Mesothelial cell of epicardium (in vitro differentiated cells): ENCODE measurements at places on chromosomes 6 and 20. TPM values are rescaled to one million over a fixed set of nuclear protein-coding genes. Genes with fewer than 3 reads are reported as not detected.

GRCh38 chr6:17932330-17932852 is 55.0 kb downstream of the KIF13A start:
- no peak for DNase-seq
- peaks cover 74% of the 10 kb centered on the region for H3K4me1 ChIP-seq
- H3K27ac ChIP-seq: peak overlapping the region; percentile 68
- no peak overlapping the region for H3K4me3 ChIP-seq
- H3K36me3 ChIP-seq: no peaks in the 10 kb centered on the region
- no peaks in the 10 kb centered on the region for H3K27me3 ChIP-seq

- no peaks in the 10 kb centered on the region for H3K36me3 ChIP-seq
- DNase-seq: no peak
- H3K27me3 ChIP-seq: peaks cover 3% of the 10 kb centered on the region
- H3K4me1 ChIP-seq: peaks cover 12% of the 10 kb centered on the region
- no peak overlapping the region for H3K27ac ChIP-seq
These were observed 36.3 kb upstream of the SIRPA start for GRCh38 chr20:1858871-1859270.

GRCh38 chr6:97067045-97067444 is 142.5 kb downstream of the KLHL32 start:
- no peaks in the 10 kb centered on the region for H3K36me3 ChIP-seq
- H3K4me3 ChIP-seq: no peak overlapping the region
- peaks cover 12% of the 10 kb centered on the region for H3K4me1 ChIP-seq
- no peaks in the 10 kb centered on the region for H3K27me3 ChIP-seq
- no peak overlapping the region for H3K27ac ChIP-seq

DNA sequence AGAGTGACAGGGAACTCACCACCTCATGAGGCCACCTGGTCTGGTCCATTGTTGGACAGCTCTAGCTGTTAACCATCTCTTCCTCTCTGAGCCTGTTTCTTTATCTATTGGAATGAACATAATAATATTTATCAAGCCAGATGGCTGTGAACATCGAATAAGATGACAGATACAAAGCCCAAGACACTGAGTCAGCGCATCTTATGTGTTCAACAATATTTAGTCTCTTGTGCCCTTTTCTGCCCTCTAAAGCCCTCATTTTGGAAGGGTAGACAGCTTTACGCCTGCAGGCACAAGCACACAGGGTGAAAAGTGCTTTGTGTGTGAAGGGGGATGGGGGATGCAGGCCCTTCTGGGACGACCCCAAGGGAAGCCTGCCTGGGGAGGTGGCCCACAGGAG is 164.0 kb downstream of the GRM4 start:
- no peak for DNase-seq
- H3K27ac ChIP-seq: no peak overlapping the region
- no peak overlapping the region for H3K4me3 ChIP-seq

DNA sequence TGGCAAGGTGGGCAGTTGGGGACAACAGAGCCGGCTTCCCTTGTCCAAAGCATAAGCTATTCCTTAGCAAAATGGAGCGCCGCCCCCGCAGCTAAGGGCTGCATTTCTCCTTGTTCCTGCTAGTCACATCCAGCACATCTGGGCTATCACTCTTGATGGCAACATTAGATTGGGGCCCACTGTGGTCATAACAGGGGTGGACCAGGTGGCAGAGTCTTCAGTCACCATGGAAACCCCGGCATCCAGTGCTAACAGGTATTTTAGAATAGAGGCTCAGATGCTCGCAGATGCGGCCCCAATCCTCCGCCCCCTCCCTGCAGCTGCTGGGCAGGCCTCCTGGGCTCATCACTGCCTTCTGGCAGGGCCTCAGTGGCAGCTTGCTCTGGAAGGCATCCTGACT is 168.2 kb upstream of the PROKR2 start:
- H3K27ac ChIP-seq: no peak overlapping the region
- H3K4me1 ChIP-seq: peaks cover 2% of the 10 kb centered on the region
- peaks cover 62% of the 10 kb centered on the region for H3K27me3 ChIP-seq
- no peak for DNase-seq
- no peaks in the 10 kb centered on the region for H3K36me3 ChIP-seq
- no peak overlapping the region for H3K4me3 ChIP-seq

- no peak overlapping the region for H3K4me3 ChIP-seq
- H3K36me3 ChIP-seq: peaks cover 11% of the 10 kb centered on the region
- no peak for DNase-seq
- no peaks in the 10 kb centered on the region for H3K27me3 ChIP-seq
These were observed 38.5 kb downstream of the PANK2 start for GRCh38 chr20:3927486-3928291.

DNA sequence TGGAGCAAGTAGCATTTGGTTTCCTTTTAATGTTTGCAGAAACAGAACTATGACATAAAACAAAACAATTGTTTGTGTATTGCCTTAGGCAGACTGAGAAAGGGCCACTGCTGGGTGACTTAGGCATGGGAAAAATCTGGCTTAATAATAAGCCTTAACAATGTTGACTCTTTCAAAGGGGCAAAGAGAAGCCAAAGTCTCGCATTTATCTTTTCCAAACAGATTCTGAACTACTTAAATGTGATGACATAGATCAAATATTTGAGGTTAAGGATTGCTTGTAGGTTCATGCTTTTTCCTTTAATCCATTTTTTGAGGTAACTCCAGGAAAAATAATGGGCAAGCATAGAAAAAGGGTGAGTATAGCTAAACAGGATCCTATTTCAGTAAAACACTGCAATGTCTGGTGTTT is 39.6 kb downstream of the ADAT2 start:
- DNase-seq: no peak
- H3K36me3 ChIP-seq: no peaks in the 10 kb centered on the region
- H3K27ac ChIP-seq: no peak overlapping the region
- H3K4me3 ChIP-seq: no peak overlapping the region
- no peaks in the 10 kb centered on the region for H3K27me3 ChIP-seq

DNA sequence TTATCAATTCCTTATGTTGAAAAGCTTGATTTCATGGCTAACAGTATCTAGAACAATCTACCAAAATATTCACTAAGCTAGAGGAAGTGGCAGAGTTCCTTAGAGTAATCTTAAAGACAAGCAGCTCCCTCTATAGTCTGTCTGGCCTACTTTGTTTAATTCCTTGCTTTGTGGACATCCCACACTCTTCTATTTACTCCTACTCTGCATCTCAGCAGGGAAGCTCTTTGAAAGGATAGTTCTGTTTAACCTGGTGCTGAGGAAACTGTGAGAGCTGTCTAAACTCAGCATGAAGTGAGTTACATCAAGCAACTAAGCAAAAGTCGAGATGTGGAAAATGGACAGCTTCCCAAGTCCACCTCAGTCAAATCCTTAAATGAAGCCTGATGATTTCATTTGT is 4.3 kb downstream of the REV3L start:
- peak overlapping the region; percentile 75 for H3K27ac ChIP-seq
- DNase-seq: no peak
- H3K4me1 ChIP-seq: peaks cover 33% of the 10 kb centered on the region
- H3K36me3 ChIP-seq: no peaks in the 10 kb centered on the region
- no peak overlapping the region for H3K4me3 ChIP-seq

- H3K36me3 ChIP-seq: no peaks in the 10 kb centered on the region
- peaks cover 18% of the 10 kb centered on the region for H3K4me1 ChIP-seq
- H3K27me3 ChIP-seq: peaks cover 92% of the 10 kb centered on the region
- no peak overlapping the region for H3K27ac ChIP-seq
These were observed 296.6 kb downstream of the PHACTR1 start for GRCh38 chr6:13012977-13013680.

DNA sequence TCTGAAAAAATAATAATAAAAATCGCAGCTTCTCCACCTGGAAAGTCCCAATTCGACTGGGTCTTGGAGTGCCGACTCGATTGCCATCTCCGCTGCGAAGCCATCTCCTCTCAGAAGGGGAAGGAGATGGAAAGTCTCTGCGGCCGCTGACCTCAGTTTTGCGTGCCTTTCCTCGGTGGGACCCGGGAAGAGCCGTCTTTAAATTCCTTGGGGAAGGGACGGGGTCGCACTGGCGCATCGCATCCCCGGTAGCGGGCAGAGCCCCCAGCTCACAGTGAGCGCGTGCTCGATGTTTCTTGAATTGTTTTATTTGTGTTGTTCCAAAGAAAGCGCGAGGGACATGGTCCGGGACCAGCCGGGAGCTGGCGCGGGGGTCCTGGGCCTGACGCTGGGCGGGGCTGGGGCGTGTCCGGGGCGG is 270 bp upstream of the TIAM2 start:
- H3K4me1 ChIP-seq: peaks cover 11% of the 10 kb centered on the region
- H3K27ac ChIP-seq: peak overlapping the region; percentile 53
- no peak for DNase-seq
- H3K36me3 ChIP-seq: peaks cover 3% of the 10 kb centered on the region

DNA sequence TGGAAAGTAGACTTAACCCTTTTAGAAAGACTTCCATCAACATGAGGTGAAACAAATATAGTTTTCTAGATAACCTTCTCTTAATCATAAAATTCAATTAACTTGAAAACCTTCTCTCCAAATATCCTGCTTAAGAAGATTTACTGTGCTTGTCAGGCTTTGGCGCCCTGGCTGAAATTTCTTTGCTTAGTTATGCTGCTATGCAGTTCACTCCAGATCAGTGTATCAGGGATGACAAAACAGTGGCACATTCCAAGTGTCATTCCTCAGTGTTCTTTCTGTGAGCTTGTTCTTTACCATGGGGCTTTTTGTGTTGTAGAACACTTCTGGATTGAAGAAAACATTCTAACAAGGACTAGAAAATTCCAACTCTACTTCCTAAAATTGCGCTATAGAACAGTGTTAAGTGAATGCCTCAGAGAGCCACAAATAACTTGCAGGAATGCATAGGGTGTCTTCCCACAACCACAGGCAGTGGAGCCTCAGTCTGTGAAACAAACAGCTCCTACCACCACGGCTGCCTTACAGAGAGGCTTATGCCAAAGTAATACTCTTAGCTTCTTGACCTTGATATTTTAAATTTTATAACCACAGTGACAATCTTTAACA is 443.6 kb downstream of the CDC5L start:
- H3K4me3 ChIP-seq: no peak overlapping the region
- no peak for DNase-seq
- H3K27me3 ChIP-seq: no peaks in the 10 kb centered on the region

GRCh38 chr6:135014353-135014832 is 40.2 kb downstream of the HBS1L start:
- DNase-seq: no peak
- peaks cover 1% of the 10 kb centered on the region for H3K36me3 ChIP-seq
- no peak overlapping the region for H3K4me3 ChIP-seq
- H3K4me1 ChIP-seq: no peaks in the 10 kb centered on the region
- no peaks in the 10 kb centered on the region for H3K27me3 ChIP-seq
- no peak overlapping the region for H3K27ac ChIP-seq

GRCh38 chr20:61694682-61695081 is 371.0 kb downstream of the TAF4 start:
- peaks cover 22% of the 10 kb centered on the region for H3K27me3 ChIP-seq
- no peaks in the 10 kb centered on the region for H3K4me1 ChIP-seq
- H3K4me3 ChIP-seq: no peak overlapping the region
- no peak for DNase-seq
- no peaks in the 10 kb centered on the region for H3K36me3 ChIP-seq
- H3K27ac ChIP-seq: no peak overlapping the region

GRCh38 chr20:24770628-24771541 is 178.2 kb upstream of the CST7 start:
- no peaks in the 10 kb centered on the region for H3K36me3 ChIP-seq
- no peak for DNase-seq
- peaks cover 9% of the 10 kb centered on the region for H3K4me1 ChIP-seq

GRCh38 chr6:10421921-10422736 is 7.3 kb upstream of the TFAP2A start:
- H3K36me3 ChIP-seq: no peaks in the 10 kb centered on the region
- H3K27ac ChIP-seq: no peak overlapping the region
- H3K4me3 ChIP-seq: no peak overlapping the region

DNA sequence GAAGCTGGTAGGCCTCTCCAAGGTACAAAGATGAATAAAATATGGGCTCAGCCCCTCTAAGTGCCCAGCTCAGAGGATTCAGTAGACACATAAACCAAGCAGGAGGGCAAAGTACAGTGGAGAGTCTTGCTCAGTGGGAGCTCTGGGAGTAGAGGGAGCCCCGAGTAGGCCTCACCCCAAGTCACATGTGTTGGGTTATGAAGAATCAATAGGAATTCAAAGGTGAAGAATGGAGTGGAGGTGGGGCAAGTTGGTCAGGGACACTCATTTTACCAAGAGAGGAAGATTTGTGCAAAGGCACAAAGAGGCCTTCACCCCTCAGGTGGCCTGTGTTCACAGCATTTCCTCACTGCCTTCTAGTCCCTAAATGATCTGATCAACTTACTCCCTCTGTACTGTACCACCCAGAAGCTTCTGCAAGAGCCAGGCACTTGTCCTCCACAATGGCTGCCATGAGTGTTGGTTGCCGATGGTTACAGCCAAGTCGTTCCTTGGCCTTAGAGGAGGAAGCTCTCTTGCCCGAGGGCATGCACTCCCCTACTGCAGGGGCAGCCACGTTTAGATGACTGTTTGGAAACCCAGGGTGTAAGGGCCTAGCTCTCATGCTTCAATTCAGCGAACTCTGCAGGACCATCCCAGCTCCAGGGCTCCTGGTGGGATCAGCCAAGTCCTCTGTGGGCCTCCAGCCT is 6.7 kb upstream of the CDKN1A start:
- peaks cover 29% of the 10 kb centered on the region for H3K4me1 ChIP-seq
- no peak overlapping the region for H3K4me3 ChIP-seq
- no peaks in the 10 kb centered on the region for H3K27me3 ChIP-seq
- no peak for DNase-seq
- no peaks in the 10 kb centered on the region for H3K36me3 ChIP-seq

GRCh38 chr20:62141397-62142251 is 1.6 kb downstream of the PSMA7 start:
- peaks cover 40% of the 10 kb centered on the region for H3K4me1 ChIP-seq
- peaks cover 21% of the 10 kb centered on the region for H3K36me3 ChIP-seq
- peak overlapping the region; percentile 95 for H3K27ac ChIP-seq
- DNase-seq: no peak
- H3K27me3 ChIP-seq: no peaks in the 10 kb centered on the region
- peak overlapping the region; percentile 88 for H3K4me3 ChIP-seq

GRCh38 chr20:37081717-37082289 is 14.0 kb downstream of the RBL1 start:
- no peak overlapping the region for H3K27ac ChIP-seq
- H3K27me3 ChIP-seq: no peaks in the 10 kb centered on the region
- DNase-seq: no peak
- H3K4me3 ChIP-seq: no peak overlapping the region
- peaks cover 13% of the 10 kb centered on the region for H3K36me3 ChIP-seq

GRCh38 chr20:2385026-2385425 is 4.3 kb downstream of the TGM6 start:
- no peak overlapping the region for H3K27ac ChIP-seq
- no peaks in the 10 kb centered on the region for H3K4me1 ChIP-seq
- no peak overlapping the region for H3K4me3 ChIP-seq
- H3K27me3 ChIP-seq: peaks cover 1% of the 10 kb centered on the region
- H3K36me3 ChIP-seq: no peaks in the 10 kb centered on the region

- H3K4me3 ChIP-seq: no peak overlapping the region
- peaks cover 3% of the 10 kb centered on the region for H3K4me1 ChIP-seq
- peaks cover 61% of the 10 kb centered on the region for H3K36me3 ChIP-seq
- no peak for DNase-seq
- no peak overlapping the region for H3K27ac ChIP-seq
- no peaks in the 10 kb centered on the region for H3K27me3 ChIP-seq
These were observed 1.7 kb downstream of the TULP4 start for GRCh38 chr6:158313989-158314388.

Gene AIF1
- total RNA-seq: 5.1 to 6.0 TPM (median 5.1 TPM) in 3 replicates

Gene SAMD3
- 0.38 to 0.49 TPM (median 0.47 TPM) in 3 replicates for total RNA-seq

Gene PAK5
- total RNA-seq: 0.36 to 0.54 TPM (median 0.42 TPM) in 3 replicates

Gene NFKBIE
- 8.9 to 9.7 TPM (median 9.2 TPM) in 3 replicates for total RNA-seq

Gene TSBP1
- total RNA-seq: not detected in 3 replicates

Gene CST2
- total RNA-seq: 1.2 to 1.7 TPM (median 1.5 TPM) in 3 replicates

Gene PPP1R11
- total RNA-seq: 29.7 to 32.2 TPM (median 30.0 TPM) in 3 replicates

Gene XKR7
- total RNA-seq: 0.25 to 0.32 TPM (median 0.29 TPM) in 3 replicates

Gene NNAT
- total RNA-seq: 18.5 to 19.4 TPM (median 19.3 TPM) in 3 replicates

Gene EYS
- total RNA-seq: 0.52 to 0.69 TPM (median 0.60 TPM) in 3 replicates

Gene EPHA7
- total RNA-seq: 11.3 to 12.4 TPM (median 11.7 TPM) in 3 replicates

Gene POU5F1
- total RNA-seq: 0.24 to 0.47 TPM in 2 of 3 replicates, not detected in the other

Gene GATA5
- total RNA-seq: 26.0 to 30.0 TPM (median 27.5 TPM) in 3 replicates

Gene BTN1A1
- total RNA-seq: 0.09 to 0.11 TPM in 2 of 3 replicates, not detected in the other

Gene CD83
- total RNA-seq: 6.7 to 7.4 TPM (median 7.2 TPM) in 3 replicates
